Sigmoid colon (tissue), 7 donors: ENCODE measurements at places on chromosomes 4 and X. TPM values are rescaled to one million over a fixed set of nuclear protein-coding genes. Genes with fewer than 3 reads are reported as not detected.

DNA sequence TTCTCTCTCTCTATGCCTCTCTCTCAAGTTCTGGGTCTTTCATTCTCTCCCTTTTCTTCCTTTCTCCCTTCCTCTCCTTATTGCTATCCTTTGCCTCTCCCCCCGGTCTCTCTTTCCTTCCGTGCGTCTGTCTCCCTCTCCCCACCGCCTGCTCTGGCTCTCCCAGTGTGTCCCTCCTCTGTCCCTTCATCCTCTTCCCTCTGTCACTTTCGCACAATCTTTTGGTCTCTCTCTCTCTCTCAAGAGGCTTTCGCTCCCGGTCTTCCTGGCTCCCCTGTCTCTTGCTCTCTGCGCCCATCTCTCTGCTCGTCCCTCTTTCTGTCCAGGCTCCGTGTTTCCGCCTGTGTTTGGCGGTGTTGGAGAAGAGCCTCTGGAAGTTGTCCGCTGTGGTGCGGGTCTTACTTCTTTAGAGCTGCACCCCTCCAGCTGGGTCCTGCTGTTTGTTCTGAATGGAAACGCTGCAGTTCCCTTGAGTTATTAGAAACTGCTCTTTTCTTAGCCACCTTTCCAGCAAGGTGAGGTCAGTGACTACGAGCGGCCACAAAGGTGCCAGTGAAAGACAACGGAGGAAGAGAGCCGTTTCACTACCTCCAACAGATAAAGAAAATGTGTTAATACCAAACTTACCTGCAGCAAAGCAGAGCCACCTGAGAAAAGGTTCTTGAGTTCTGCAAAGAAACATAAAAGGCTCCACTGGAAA is 1.1 kb downstream of the BMPR1B start:
- DNase-seq, result no peak

GRCh38 chr4:6574747-6575502 is at the start of gene MAN2B2:
MAN2B2 (plus strand) TSS chr4:6575189; CDS start chr4:6575211, 22 bp downstream.
- DNase-seq, result peak; percentile 93

DNA sequence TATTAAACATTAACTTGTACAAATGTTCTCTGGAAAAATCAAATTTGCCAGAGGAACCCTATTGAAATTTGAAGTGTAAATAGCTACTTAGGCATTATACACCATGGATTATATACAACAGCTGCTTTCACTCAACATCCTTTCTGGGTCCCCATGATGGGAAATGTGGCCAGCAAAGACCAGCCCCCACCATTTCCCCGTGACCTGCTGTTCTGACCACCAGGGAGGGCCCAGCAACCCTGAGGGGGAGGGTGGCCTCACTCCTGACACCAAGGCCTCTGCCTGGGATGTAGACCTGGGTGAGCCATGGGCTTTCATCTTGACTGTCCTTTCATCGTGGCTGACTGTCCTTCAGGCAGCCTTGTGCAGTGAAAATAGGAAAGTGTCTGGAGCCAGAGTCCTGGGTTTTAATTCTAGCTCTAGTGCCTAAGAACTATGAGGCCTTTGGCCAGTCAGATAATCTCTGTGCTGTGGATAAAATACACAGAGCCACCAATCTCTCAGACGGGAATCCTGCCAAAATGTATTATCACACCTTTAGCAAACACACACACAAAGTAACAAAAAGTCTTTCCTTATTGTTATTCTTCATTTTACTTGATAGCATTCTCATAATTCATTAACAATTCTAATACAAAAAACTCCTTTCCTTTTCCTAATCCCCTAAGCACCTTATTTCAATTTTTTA is 45.1 kb downstream of the NR3C2 start:
- no peak for DNase-seq

DNA sequence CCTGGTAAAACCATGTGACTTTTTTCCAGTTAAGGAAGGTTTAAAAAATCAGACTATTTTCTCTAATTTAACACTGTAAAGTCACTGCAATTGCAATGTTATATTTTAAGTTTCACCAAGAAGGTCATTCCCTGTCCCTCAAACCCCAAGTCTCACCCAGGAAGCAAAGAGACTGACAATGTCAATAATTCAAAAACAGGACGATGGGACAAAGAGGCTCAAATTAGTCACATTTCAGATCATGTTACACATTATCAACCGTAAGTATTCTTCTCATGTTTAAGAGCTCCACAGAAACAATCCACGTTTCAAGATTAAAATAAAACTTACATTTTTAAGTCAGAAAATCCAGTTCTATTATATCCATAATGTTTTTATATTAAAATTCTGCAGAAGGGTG is 13.2 kb downstream of the SHISA3 start:
- DNase-seq, result no peak

DNA sequence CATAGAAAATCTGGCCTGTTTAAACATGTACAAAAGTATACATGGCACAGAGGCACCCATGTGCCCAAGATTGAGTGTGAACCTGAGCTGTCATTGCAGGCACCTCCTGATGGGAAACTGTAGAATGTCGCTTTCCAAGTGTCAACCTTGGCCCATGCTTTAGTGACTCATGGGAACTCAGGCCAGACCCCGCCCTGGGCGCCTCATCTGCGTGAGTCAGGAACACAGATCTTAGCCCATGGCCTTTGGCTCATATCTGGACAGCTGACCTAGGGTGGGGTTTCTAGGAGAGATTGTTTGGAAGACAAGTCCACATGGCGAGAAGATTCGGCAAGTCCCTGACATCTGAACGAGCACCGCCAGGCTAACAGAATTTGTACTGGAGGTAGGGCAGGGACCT is 50.0 kb downstream of the CYTL1 start:
- peak; percentile 83 for DNase-seq

DNA sequence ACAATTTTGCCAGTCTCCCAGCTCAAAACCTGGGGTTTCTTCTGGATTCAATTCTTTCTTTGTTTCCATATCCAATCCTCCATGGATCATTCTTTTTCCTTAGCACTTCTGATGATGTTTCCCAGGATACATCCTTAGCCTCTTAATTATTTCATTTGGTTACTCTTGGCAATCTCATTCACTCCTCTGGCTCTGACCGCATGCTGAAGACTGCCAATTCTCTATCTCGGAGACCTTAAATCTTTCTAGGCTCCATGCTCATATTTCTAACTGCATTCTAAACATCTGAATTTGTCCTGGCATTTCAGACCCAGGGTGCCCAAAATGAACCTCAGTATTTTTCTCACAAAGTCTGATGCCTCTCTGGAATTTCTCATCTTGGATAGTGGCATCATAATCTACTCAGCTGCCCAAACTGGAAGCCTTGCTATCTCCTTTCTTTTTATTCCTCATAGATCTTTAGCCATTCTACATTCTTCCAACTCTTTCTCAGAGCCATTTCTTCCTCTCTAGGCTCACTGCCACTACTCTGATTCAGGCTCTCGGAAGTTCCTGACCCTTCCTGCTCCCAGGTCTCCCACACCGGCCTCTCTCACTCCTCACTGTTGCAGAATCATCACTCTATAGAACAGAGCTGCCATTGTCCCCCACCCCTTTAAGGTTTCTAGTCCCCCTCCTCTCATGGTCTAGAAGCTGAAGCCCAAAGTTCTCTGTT is 290.2 kb downstream of the CAMK2D start:
- no peak for DNase-seq

GRCh38 chr4:169399976-169400767 is 129.4 kb upstream of the SH3RF1 start:
- DNase-seq, result no peak

- DNase-seq, result no peak
These were observed 2.5 kb downstream of the UBA1 start for GRCh38 chrX:47196098-47196497.

The RASL11B gene
- total RNA-seq, result 0.54 TPM

The NSUN7 gene
- total RNA-seq, result 3.0 TPM
